MG63 (cell line): ENCODE measurements at places on chromosomes 13 and 19.
A peak's percentile ranks its signal among the peaks of the same experiment; 100 is the strongest.

- DNase-seq, result no peak
Observed at GRCh38 chr13:89746554-89746953, 1600.9 kb upstream of the MIR17HG start.

GRCh38 chr19:10020851-10021250 lies 7.6 kb downstream of the RDH8 start:
- DNase-seq, result no peak

DNA sequence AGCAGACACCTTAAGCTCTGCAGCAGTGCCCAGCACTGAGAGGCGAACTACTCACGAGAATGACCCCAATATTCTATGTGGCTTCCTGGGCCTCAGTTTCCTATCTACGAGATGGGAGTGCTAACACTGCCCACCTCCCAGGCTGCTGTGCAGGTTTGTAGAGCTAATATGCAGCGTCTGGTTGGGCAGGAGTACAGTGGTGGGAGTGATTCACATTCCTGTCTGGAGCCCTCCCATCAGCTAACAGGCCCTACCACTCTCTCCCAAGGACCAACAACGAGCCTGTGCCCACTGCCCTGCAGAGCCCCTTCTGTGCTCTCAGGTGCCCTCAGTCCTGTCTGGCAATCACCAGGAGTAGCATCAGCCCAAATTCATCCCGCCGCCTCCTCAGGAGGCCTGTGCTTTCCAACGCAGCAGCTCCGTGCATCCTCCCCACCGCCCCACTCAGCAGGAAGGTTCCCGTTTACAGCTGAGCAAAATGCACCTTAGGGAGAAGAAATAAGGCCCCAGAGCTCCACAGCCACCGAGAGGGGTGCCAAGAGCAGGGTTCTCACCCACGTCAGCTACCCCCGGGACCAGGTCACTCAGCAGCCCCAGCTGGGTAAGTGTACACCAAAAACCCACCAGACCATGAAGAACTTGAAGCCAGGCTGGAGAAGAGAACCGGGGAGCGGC lies 6.6 kb downstream of the AKT2 start:
- no peak for DNase-seq

- DNase-seq, result no peak
Observed at GRCh38 chr13:49840675-49841074, 48.2 kb upstream of the KPNA3 start.

DNA sequence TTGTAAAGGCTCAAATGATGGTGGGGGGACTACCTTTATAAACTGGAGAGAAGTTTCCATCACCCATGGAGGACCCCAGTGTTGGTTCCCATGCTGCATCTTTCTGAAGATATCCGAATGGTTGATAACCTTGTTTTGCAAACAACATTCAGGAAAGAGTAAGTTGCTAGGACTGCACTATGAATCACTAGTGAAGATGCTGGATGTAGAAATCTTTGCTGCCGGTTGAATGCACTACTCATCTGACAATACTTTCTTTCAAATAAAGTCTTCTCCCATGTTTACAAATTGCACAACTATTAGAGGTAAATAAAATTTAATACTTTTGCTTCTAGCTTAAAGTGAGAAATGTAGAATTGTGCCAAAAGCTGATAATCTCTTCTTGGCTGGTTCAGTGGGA lies 198.4 kb upstream of the SLITRK6 start:
- DNase-seq, result no peak

GRCh38 chr13:114063545-114064449 lies 68.6 kb downstream of the RASA3 start:
- peak; percentile 81 for DNase-seq

DNA sequence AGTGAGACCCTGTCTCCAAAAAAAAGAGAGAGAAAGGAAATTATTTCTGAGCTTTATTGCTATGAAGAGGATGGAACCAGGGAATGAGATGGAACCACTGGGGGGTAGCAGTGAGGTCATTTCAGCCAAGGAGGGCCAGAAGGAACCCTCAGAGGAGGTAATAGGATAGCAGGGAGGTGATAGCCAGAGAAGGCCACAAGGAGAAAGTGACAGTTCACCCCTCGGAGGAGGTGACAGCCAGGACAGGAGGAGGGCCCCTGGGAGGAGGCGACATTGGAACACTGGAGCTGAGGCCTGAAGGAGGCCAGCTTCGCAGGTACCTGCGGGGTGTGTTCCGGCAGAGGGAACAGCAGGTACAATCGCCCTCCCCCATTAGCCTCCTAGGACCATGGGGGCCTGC lies 675 bp upstream of the PGPEP1 start:
- DNase-seq, result no peak
